Small intestine (tissue), 16 donors: ENCODE measurements at places on chromosomes 2 and 18.

- DNase-seq: no peak
Measured at GRCh38 chr2:96703021-96703751, 36.7 kb downstream of the LMAN2L start.

DNA sequence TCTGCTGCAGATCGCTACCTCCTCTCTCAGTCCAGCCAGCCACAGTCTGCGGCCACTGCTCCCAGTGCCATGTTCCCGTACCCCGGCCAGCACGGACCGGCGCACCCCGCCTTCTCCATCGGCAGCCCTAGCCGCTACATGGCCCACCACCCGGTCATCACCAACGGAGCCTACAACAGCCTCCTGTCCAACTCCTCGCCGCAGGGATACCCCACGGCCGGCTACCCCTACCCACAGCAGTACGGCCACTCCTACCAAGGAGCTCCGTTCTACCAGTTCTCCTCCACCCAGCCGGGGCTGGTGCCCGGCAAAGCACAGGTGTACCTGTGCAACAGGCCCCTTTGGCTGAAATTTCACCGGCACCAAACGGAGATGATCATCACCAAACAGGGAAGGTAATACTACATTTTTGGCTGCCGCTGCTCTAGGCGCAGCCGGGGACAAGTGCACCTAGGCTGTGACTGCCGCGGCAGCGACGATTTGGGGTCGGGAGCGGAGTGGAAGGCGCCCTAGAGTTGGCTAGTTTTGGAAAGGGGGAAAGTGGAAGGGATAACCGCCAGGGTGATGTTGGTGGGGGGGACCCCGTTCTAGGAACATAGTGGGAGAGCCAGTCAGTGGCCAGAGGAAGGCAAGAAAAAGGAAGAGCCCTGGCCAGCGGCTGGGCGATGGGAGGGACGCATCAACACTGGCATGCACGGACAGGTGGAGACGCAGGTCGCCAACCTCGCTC, 776 bp downstream of the TBR1 start:
- no peak for DNase-seq

- no peak for DNase-seq
Measured at GRCh38 chr2:73107211-73107926, 5.4 kb downstream of the RAB11FIP5 start.

GRCh38 chr18:24014062-24014985, at the start of gene TTC39C:
TSS of gene TTC39C (plus strand) at chr18:24014754. CDS start at chr18:24014872, 118 bp downstream.
- peak; percentile 84 for DNase-seq

DNA sequence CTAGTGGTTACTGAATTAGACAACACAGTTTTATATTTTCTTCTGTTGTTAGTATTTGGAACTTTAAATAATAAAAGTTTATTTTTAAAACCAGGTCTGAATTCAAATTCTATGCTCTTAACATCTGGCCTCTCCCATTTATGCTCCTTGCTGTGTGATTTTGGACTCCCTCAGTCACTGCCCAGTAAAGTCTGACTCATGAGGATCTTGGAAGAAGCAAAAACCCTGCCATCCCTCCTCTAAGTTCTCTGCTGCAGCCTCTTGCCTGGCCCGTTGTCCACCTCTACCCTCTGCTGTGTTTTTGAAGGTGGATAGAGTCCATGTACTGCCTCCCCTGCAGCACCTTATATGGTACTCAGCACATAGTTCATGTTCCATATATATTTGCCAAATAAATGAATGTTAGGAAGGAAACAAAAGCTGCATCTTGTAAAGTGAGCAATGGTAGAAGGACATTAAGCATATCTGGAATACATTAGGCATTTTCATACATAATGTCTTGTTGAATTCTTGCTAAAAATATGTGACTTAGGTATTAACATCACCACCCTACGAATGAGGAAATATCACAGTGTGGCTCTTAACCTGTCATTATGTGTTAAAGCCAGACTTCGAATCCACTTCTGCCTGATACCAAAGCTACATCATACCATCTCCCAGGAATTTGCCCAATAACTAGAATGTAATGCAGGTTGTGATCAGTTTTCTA, 62.1 kb downstream of the THNSL2 start:
- DNase-seq: no peak

- no peak for DNase-seq
Measured at GRCh38 chr18:76457475-76457874, 37.6 kb downstream of the ZNF516 start.

- no peak for DNase-seq
Measured at GRCh38 chr2:86603905-86604304, 19.8 kb downstream of the RNF103 start.

- DNase-seq: no peak
Measured at GRCh38 chr2:36792951-36793350, 96.4 kb downstream of the VIT start.

DNA sequence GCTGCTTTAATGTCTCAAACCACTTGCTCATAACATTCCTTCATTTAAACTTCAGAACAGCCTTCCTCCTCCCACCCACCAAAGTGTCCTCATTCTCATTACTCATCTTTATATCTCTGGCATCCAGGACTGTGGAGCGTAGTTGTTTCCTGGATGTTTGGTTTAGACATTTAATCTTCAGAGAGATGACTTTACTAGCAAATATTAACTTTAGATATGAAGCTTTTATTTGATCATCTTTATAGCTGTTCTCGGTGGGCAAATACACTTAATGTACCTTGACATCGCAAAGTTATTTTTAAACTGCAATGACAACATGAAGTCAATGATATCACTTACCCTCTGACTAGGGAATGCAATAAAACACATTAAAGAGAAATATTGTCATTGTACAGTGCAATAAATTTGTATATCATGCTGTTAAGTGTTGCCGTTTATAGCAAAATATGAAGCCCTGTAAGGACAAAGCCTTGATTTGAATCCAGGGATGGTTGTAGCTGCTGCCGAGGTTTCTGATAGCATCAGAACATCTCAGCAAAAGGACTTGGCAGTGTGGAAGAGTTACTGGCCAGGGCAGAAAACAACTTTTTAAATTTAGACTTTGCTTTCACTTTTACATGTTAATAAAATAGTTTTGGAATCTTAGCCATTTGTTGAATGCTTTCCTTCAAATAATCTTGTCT, 4.6 kb upstream of the LAMA3 start:
- peak; percentile 50 for DNase-seq

DNA sequence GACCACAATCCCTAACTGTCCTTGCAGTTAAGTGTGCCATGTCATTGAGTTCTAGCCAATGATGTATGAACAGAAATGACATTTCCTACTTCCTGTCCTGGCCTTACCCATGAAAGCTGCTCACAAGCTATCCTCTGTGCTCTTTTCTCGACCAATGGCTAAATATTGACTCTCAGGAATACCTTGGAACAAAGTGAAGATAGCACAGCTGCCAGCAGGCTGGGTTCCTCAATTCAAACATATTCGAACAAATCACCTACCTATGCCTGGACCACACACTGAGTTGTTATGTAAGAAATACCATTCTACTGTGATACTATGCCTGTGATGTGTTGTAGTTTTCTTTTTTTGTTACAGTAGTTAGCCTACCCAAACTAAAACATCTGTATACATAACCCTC, 65.1 kb downstream of the GAREM1 start:
- DNase-seq: no peak

DNA sequence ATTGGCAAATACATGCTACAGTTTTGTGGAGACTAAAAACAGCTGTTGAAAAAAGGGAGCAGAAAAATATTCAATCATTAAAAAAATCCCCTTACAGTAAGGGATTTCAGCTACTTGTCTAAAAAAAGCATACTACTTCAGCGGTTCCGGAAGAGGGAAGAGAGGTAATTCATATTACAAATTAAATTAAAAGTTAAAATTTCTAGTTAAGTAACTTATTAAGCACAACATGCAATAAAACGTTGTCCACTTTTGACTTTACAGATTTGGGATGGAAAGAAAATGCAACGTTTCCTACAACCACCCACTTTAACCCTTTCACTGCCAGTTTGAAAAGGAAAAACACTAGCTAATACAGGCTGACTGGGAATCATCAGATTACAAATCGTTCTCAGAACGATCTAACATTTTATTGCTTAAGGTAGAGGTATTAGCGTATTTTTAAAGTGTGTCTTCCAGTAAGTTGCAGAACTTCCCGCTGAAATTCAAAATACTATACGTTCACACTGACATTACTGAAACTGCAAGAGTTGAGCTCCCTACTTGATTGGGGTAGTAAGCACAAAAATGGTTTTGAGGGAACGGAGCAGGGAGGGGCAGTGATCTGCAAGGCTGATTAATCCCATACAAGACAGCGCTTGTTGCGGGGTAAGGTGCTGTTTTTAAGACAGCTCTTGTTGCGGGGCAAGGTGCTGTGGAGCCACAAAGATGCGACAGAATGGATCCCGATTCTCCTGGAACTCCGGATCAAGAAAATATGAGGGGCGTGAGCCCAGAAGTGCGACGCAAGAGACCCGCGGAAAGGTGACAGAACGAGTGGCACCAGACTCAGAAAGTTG, 743 bp downstream of the HADHA start:
- DNase-seq: peak; percentile 54

GRCh38 chr2:44817673-44818335, 123.7 kb upstream of the SIX3 start:
- DNase-seq: no peak

DNA sequence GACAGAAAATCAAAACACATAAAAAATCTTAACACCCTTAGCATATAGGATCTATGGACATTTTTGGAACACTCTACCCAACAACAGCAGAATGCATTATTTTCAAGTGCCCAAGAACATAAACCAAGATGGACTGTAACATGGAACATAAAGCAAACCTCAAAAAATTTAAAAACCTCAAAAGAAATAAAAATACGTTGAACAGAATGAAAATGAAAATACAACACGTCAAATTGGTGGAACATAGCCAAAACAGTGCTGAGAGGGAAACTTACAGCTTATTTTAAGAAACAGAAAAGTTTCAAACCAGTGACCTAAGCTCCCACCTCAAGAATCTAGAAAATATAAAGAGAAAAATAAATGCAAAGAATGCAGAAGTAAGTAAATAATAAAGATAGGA, 58.3 kb upstream of the BCL2L11 start:
- no peak for DNase-seq

DNA sequence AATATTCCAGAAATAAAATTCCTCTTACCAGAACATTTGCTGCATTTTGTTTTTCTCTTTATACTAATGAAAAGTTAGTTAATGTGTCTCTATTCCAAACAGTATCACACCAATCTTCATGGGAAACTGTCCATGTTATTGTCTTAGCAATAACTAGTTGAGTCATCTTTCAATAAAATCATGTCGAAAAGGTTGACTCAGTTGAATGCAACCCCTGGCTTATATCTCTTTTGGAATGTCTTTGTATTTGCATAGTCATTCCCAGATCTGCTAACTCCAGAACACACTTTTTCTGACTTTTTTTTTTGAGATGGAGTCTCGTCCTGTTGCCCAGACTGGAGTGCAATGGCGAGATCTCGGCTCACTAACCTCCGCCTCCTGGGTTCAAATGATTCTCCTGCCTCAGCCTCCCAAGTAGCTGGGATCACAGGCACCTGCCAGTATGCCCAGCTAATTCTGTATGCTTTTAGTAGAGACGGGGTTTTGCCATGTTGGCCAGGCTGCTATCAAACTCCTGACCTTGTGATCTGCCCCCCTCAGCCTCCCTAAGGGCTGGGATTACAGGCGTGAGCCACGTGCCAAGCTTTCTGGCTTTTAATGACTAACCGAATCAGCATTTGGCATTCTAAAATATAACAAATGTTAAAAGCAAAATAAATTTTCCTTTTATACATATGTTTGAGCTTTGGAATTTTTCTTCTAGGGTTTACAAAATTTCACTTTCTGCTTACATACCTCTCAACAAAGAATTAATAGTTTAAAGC, 133.2 kb upstream of the GULP1 start:
- no peak for DNase-seq

DNA sequence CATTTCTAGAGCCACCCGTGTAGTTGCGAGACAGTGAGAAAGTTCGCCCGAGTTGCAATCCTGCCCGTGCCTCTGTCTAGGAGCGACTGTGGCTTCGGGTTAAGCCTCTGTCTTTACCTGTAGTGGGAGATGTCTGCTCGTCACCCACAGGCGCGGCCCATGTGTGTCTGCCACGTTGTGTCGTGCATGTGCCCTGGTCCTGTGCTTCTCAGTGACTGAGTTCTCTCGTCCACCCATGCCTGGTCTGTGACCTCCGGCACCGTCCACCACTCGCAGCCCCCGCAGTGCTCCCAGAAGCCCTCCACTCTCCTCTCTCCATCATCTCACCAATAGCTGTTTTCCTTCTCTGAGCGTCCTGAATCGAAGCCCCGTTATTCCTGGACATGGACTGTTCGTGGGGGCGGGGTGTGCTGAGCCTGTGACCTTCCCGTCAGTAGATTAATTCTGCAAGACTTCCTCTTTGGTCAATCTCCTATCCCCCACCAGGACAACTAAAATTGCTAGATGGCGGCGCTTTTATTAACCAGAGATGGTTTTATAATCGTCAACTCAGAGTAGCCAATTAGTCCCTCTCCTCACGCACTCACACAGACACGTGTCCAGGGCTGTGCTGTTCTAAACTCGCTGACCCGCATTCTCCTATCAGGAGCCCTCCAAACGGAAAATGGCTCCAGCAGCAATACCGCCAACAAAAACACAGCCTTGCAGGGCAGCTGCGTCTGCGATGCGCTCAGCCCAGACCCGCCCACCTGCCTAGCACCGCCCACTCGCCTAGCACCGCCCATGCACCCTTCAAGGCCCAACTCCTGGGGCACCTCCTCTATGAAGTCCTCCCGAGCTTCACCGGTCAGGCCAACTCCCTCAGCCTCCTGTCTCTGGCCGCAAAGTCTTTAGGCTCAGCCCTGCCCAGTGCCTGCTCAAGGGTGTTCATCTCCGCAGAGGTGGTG, 119.4 kb downstream of the TWIST2 start:
- no peak for DNase-seq

- DNase-seq: no peak
Measured at GRCh38 chr2:23427350-23427749, 42.4 kb downstream of the KLHL29 start.

GRCh38 chr2:71466301-71467179, 13.2 kb downstream of the DYSF start:
- DNase-seq: peak; percentile 18

GRCh38 chr2:47843407-47843806, 60.5 kb downstream of the MSH6 start:
- DNase-seq: no peak

DNA sequence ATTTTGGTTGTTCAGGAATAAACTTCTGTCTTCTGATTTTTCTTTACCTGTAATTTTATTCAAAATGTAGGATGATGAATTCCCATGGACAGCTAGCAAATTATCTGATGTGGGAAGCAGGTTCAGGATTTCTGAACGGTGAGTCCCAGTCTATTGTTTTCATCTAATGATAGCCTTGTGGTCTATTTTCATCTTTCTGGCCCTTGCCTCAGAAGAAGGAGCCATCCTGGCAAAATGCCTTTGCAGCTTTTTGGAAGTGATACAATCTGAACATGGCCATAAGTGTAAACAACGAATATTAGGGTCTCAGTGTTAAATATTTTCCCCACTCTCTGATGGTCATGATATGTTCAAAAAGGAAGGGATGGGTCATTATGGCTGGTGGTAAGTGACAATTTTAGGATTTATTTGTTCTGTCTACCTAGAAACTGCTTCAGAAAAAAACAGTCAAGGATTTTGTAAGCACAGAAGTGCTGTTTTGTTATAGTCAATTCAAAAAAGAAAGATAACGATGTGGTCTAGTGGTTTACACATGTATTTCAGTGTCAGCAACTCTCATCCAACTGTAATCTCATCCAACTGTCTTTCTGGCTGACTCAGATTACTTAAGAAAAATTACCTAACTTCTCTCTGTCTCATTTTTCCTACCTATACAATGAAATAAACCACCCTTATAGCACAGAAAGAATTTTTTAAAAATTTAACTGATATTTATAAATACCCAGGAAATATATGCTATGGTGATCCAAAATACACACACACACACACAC, 272.6 kb upstream of the ERBB4 start:
- DNase-seq: no peak
